ENCODE measurements at places on chromosomes 13 and 19. TPM values are rescaled to one million over a fixed set of nuclear protein-coding genes. Genes with fewer than 3 reads are reported as not detected.

Gene ZNF155
- 5.3 TPM for total RNA-seq

Gene ETV2
- total RNA-seq = 3.4 TPM

Gene SYNE4
- not detected for total RNA-seq

Gene ZNF549
- total RNA-seq = 3.7 TPM

Gene KL
- total RNA-seq = 3.7 TPM
